Type B pancreatic cell (in vitro differentiated cells): ENCODE measurements at places on chromosomes 16 and 17. TPM values are rescaled to one million over a fixed set of nuclear protein-coding genes. Genes with fewer than 3 reads are reported as not detected.

- no peak overlapping the region for H3K27ac ChIP-seq
- DNase-seq, result no peak
- H3K27me3 ChIP-seq, result no peaks in the 10 kb centered on the region
- peaks cover 38% of the 10 kb centered on the region for H3K4me1 ChIP-seq
- peak overlapping the region; percentile 68 for H3K4me3 ChIP-seq
Observed at GRCh38 chr17:19380481-19381301, 2.4 kb downstream of the MAPK7 start.

The TNFRSF13B gene
- total RNA-seq, result not detected in 2 replicates

DNA sequence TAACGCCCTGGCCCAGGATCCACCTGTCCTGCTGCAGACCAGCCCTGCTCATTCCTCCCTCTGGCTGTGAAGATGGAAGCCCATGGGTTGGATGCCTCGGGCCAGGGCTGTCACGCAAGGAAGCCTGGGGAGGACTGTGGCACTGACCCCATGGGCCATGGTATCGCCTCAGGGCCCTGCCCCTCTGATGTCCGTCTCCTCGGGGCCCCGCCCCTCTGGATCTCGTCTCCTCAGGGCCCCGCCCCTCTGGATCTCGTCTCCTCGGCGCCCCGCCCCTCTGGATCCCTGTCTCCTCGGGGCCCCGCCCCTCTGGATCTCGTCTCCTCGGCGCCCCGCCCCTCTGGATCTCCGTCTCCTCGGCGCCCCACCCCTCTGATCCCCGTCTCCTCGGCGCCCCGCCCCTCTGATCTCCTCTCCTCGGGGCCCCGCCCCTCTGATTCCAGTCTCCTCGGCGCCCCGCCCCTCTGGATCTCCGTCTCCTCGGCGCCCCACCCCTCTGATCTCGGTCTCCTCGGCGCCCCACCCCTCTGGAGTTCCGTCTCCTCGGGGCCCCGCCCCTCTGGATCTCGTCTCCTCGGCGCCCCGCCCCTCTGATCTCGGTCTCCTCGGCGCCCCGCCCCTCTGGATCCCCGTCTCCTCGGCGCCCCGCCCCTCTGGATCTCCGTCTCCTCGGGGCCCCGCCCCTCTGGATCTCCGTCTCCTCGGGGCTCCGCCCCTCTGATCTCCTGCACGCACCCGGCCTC is 24.0 kb downstream of the METRNL start:
- H3K36me3 ChIP-seq, result no peaks in the 10 kb centered on the region
- H3K27me3 ChIP-seq, result peaks cover 2% of the 10 kb centered on the region
- peaks cover 20% of the 10 kb centered on the region for H3K4me1 ChIP-seq

The HLF gene
- 2.6 and 3.4 TPM in 2 replicates for total RNA-seq

The KCNJ18 gene
- total RNA-seq, result not detected in 2 replicates

The PTX4 gene
- not detected in 2 replicates for total RNA-seq

DNA sequence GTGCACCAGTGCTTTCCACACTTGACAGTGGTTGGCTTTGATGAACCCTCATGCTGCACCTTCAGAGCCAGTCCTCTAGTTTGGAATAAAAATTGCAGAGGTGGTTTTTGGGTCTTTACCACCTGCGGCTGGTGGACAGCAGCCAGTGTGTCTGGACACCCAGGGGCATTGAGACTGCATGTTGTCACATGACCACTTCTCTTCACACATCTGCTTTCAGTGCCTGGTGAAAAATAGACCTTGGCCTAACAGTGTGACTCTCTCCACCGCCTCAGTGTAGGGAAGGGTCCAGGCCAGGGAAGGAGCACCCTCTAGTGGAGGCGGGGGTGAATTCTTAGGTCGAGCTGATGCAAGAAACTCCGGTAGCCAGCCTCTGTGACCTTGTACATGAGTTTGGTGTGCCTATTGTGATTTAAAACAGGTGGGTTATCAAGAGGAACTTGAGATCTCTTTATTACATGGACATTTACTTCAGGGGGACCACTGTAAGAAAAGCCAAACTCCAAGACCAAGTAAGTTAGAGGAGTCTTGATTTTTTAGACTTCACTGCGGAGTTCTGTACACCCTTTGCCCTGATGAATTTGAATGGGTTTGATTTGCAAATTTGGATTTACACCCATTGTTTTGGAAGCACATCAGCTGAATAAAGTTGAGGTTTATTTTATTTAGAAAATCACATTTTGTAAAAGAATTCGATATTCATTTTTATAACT is 17.9 kb downstream of the GOSR2 start:
- peaks cover 28% of the 10 kb centered on the region for H3K4me1 ChIP-seq
- no peak overlapping the region for H3K4me3 ChIP-seq
- DNase-seq, result peak; percentile 85
- peaks cover 3% of the 10 kb centered on the region for H3K27me3 ChIP-seq
- H3K36me3 ChIP-seq, result peaks cover 10% of the 10 kb centered on the region

DNA sequence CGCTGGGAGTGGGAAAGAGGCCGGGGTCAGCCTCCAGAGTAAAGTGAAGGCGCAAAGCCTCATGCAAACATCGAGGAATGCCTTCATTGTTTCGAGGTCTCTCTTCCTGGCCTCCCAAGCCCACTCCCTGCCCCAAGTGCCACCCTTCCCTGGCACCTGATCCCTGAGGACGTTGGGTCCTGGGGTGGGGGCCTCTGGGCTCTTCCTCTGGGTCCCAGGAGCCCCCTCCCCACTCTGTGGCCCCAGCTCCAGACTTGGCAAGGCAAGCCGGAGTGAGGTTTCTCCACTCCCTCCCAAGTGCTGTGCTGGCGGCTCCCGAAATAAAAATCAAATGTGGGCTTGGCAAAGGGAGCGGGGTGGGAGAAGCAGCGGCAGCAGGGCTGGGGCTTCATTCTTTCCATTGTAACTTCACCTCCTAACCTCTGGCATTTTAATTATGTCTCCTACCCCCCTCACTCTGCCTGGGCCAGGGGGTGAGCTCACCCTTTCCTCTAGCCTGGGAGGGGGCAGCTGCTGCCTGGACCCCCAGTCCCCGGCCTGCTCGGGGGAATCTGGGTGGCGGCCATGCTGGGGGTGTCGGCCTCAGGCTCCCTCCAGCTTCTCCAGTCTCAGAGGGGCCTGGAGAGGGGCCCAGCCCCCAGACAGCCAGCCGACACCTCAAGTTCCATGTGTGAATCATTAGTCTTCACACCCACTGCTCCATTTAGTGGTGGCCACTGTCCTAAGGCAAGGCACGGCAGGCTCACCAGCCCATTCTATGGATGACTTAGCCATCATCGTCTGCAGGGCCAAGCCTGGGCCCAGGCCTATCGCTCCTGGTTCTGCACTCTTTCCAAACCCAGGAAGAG is 14.6 kb upstream of the TMEM92 start:
- no peak for DNase-seq
- peaks cover 32% of the 10 kb centered on the region for H3K4me1 ChIP-seq
- H3K4me3 ChIP-seq, result no peak overlapping the region
- H3K27me3 ChIP-seq, result peaks cover 17% of the 10 kb centered on the region
- H3K27ac ChIP-seq, result no peak overlapping the region
- no peaks in the 10 kb centered on the region for H3K36me3 ChIP-seq

GRCh38 chr17:77862890-77863813 is 95.4 kb upstream of the TNRC6C start:
- H3K27ac ChIP-seq, result peak overlapping the region; percentile 15
- H3K27me3 ChIP-seq, result peaks cover 17% of the 10 kb centered on the region
- DNase-seq, result no peak
- no peaks in the 10 kb centered on the region for H3K36me3 ChIP-seq

The NGFR gene
- 2.1 and 41.3 TPM in 2 replicates for total RNA-seq

- H3K4me3 ChIP-seq, result no peak overlapping the region
- no peak overlapping the region for H3K27ac ChIP-seq
- peaks cover 4% of the 10 kb centered on the region for H3K4me1 ChIP-seq
Observed at GRCh38 chr17:17892731-17893130, 55.9 kb upstream of the SREBF1 start.

The GJD3 gene
- 0.36 and 0.43 TPM in 2 replicates for total RNA-seq

DNA sequence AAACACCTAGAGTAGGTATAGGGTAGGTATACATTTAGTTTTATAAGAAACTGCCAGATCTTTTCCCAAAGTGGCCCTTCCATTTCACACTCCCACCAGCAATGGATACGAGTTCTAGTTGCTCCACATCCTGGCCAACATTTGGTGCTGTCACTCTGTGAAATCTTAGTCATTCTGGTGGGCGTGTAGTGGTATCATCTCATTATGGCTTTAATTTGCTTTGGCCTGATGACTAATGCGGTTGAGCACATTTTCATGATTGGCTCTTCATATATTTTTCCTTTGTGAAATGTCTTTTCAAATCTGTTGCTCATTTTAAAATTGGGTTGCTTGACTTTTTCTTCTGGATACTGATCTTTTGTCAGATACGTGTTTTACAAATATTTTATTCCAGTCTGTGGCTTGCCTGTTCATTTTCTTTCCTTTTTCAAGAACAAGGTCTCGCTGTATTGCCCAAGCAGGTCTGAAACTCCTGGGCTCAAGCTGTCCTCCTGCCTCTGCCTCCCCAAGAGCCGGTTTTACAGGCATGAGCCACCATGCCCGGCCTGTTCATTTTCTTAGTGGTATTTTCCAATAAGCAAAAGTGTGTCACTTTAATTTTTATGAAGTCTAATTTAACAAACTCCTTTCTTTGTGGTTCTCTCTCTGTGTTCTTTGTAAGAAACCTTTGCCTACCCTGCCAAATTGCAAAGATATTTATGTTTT is 192.4 kb downstream of the SEC14L1 start:
- peak overlapping the region; percentile 58 for H3K4me3 ChIP-seq
- peak; percentile 27 for DNase-seq
- H3K27me3 ChIP-seq, result no peaks in the 10 kb centered on the region
- H3K36me3 ChIP-seq, result no peaks in the 10 kb centered on the region
- H3K4me1 ChIP-seq, result peaks cover 27% of the 10 kb centered on the region

The KCTD19 gene
- 0.56 TPM in 1 of 2 replicates, not detected in the other for total RNA-seq

GRCh38 chr17:27379888-27380533 is 76.2 kb upstream of the KSR1 start:
- peak overlapping the region; percentile 3 for H3K27ac ChIP-seq
- H3K36me3 ChIP-seq, result no peaks in the 10 kb centered on the region
- peaks cover 4% of the 10 kb centered on the region for H3K27me3 ChIP-seq
- no peak overlapping the region for H3K4me3 ChIP-seq
- peaks cover 9% of the 10 kb centered on the region for H3K4me1 ChIP-seq

GRCh38 chr16:15502041-15502725 is 67.8 kb downstream of the BMERB1 start:
- H3K27me3 ChIP-seq, result peaks cover 24% of the 10 kb centered on the region
- H3K4me3 ChIP-seq, result no peak overlapping the region
- H3K4me1 ChIP-seq, result peaks cover 7% of the 10 kb centered on the region
- H3K27ac ChIP-seq, result peak overlapping the region; percentile 40
- no peak for DNase-seq

- peak overlapping the region; percentile 28 for H3K4me3 ChIP-seq
- DNase-seq, result peak; percentile 84
- H3K36me3 ChIP-seq, result no peaks in the 10 kb centered on the region
Observed at GRCh38 chr16:87608400-87608985, 6.2 kb downstream of the JPH3 start.

DNA sequence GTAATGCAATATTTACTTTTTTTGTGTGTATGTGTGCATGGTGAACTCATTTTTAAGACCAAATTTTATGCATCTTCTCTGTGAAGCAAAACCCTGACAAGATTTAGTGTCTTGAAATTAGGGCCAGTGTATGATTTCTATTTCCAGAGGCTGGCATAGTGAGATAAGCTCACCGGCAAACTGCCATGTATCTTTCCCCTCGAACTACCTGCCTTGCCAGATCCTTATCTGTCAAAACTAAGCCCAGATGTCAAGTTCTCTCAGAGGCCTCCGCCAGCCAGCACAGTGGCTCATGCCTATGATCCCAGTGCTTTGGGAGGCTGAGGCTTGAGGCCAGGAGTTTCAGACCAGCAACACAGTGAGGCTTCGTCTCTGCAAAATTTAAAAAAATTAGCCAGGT is 10.0 kb downstream of the USP32 start:
- H3K27ac ChIP-seq, result no peak overlapping the region
- no peak overlapping the region for H3K4me3 ChIP-seq
- H3K36me3 ChIP-seq, result peaks cover 9% of the 10 kb centered on the region
- no peaks in the 10 kb centered on the region for H3K27me3 ChIP-seq

DNA sequence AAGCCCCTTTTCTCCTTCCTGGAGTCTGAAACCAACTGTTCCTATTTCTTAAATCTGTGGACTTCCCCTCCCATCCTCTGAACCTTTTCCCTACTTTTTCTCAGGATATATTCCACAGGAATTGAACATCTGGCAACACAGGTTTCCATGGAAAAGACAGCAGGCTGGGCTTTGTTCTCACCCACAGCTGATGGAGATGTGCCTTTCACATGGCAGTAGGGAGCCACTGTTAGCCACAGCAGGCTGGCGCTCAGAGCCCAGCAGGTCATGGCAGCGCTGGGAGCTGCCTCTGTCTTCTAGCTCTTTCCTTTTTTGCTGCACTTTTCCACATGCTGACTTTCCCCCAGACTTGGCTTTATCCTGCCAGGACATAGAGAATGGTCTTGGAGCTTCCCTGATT is 116.4 kb upstream of the NLRP1 start:
- H3K27me3 ChIP-seq, result peaks cover 10% of the 10 kb centered on the region
- no peak for DNase-seq
- no peak overlapping the region for H3K27ac ChIP-seq
- H3K4me3 ChIP-seq, result no peak overlapping the region
- no peaks in the 10 kb centered on the region for H3K36me3 ChIP-seq

DNA sequence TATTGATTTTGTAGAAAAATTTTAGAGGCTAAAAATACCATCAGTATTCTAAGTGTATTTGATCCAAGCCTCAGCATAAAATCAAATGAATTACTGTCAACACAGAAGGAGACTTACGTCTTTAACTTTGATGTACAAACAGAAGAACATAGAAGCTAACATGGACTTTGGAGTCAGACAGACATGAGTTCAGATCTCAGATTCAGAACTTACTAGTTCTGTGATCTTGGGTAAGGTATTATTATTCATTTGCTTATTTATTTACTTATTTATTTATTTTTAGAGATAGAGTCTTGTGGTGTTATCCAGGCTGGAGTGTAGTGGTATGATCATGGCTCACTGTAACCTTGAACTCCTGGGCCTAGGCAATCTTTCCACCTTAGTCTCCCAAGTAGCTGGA is 4.0 kb upstream of the SLFN12L start:
- H3K27ac ChIP-seq, result no peak overlapping the region
- H3K4me3 ChIP-seq, result no peak overlapping the region
- H3K4me1 ChIP-seq, result no peaks in the 10 kb centered on the region
- no peaks in the 10 kb centered on the region for H3K36me3 ChIP-seq

The TNP2 gene
- total RNA-seq, result not detected in 2 replicates

DNA sequence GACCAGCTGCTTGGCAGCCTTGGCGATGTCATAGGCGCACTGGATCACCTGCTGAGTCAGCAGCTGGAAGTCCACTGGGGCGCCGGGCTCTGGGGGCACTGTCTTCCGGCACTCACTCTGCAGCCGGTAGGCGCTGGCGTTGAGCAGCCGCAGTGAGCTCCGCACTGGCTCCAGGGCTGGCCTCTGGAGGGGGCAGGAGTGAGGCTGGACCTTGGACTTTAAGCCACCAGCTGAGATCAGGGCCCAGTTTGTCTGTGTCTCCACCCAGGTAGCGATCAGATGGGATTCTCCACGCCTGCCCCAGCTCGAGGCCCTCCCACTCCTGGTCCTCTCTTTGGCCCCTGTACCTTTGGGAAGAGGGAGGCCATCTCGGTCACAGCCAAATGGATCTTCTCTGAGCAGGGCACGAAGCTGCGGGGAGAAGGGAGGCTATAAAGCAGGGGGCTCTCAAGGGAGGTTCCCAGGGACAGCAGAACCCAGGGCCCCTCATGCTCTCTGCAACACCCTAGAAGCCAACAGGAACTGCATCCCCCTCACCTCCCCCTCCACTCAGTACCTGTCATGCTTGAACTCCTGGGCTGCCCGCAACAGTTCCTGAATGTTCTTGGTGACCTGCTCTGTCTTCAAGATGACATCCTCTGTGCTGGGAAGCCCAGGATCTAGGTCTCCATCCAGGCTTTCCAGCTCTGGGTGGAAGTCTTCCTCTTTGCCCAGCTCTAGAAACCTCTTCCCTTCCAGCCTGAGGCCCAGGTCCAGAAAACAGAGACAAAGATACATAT is 6.4 kb downstream of the TP53I13 start:
- no peak overlapping the region for H3K4me3 ChIP-seq
- DNase-seq, result peak; percentile 45
- H3K4me1 ChIP-seq, result peaks cover 7% of the 10 kb centered on the region
- H3K27me3 ChIP-seq, result no peaks in the 10 kb centered on the region
- H3K27ac ChIP-seq, result peak overlapping the region; percentile 50
